ENCODE measurements at places on chromosomes 1 and 21.

GRCh38 chr1:239802275-239802674 is 289.4 kb upstream of the FMN2 start:
- DNase-seq: no peak

GRCh38 chr1:212118167-212118871 is 82.8 kb downstream of the DTL start:
- no peak for DNase-seq

DNA sequence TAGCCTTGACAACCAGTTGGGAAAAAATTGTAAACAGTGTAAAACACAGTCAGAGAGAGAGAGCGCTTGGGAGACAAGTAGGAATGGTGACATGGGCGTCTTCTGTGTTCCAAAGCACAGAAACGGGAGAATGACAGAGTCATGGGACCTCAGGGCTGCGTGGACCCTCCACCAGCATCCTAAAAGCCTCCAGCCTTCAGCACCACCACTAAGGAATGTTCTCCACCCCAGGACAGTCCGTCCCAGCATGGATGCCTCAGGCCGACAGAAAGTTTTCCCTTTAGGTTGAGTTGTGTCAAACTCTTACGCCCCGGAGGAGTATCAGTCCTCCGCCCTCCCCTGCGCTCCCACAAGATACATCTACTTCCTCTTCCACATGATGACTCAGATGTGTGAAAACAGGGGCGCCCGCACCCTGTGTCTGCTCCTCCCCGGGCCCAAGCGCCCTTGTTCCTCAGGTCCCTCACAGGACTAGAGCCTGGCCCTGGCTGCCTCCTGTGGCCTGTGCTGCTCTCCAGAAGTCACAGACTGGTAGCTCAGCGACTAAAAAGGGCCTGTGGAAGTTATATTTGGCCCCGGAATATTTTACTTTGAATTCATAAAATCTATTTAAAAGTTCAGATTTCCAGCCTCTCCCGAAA is 63.9 kb upstream of the EFHD2 start:
- DNase-seq: peak; percentile 68

DNA sequence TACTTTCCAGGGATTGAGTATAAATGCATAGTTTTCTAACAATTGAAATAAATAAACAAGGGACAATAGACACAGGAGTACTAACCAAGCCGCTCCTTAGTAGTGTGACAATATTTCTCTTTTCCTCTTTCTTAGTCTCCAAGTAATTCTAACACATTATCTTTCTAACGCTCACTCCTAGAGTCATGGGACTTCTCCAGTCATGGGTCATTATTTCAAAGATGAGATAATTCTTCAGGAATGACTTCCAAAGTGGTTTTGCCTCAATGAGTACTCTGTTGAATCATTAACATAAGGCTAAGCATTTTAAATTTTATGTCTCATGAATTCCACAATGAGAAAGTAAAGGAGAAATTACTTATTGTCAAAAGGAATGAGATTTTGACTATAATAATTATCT is 605.8 kb upstream of the ADAMTS5 start:
- no peak for DNase-seq

DNA sequence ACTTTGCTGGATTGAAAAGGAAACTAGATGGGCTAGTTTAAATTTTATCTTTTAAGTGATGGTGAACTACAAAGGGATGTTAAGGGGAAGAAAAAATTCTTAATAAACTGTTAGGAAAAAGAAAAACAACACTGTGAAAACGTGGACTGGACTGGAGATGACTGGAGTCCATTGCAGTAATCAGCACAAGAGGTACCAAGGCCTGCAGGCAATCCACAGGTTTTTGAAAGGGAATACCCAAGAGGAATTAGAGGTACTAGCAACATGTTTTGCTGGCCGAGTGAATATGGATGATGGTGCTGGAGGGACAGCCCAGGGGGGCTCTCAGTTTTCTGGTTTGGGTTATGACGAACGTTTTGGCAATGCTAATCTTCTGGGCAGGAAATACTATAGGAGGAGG is 39.0 kb upstream of the SLC30A10 start:
- DNase-seq: no peak

GRCh38 chr21:29313662-29314408 is 15.1 kb downstream of the BACH1 start:
- DNase-seq: no peak

- no peak for DNase-seq
Observed at GRCh38 chr1:219650880-219651279, 38.0 kb upstream of the ZC3H11B start.

- no peak for DNase-seq
Observed at GRCh38 chr21:40634141-40634540, 212.8 kb downstream of the DSCAM start.

- DNase-seq: no peak
Observed at GRCh38 chr1:77065693-77066342, 153.4 kb downstream of the PIGK start.

DNA sequence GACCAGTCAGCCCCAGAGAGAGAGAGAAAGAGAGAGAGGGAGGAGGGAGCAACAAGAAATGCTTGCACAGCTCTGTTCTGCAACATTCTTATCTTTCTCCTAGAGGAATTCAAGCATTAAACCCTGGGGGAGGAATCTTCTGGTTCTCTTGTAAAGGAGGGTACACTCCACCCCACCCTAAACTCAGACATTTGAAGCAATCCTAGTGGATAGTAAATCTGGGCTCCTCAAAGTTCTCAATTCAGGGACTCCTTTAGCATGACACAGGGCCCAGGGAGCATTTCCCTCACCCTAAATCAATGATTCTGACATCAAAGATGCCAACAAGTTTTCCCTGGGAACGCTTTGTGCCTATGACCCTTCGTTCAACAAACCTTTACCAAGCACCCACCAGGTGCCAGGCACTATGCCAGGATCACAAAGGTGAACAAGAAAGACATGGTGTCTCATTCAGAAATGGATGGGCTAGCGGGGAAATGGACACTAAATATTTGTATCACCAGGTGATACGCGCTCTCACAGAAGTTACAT is 11.9 kb upstream of the CAPN2 start:
- no peak for DNase-seq

DNA sequence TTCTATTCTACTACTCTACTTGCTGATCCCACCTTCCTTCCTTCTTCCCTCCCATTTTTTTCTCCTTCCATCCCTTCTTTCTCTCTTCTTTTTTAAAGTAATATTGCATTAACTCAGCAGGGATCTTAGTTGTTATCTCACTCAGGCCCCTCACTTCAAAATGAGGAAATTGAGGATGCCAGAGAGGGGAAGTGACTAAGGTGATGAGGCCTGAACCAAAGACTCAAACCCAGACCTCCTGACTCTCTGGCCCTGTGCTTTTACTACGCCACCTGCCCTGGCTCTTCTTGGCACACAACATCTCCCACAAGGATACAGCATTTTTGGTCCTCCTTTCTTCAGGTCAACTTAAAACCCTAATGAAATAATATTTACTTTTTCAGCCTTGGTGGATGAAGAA is 151.7 kb upstream of the ZNF648 start:
- no peak for DNase-seq

DNA sequence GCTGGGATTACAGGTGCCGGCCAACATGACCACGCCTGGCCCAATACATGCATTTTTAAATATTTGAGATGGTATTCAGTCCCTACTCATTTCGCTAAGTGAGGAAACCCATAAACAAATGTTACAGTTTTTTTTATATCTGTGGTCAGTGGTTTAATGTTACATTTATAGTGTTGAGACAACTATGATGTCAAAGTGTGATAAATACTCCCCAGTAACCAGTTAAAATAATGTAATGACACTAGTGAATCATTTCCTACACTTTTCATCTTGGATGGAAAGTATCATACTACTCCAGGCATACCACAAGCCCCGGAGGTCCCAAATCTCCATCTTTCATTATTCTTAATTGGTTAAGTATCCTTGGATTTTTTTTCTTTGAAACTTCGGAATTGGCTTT is 87.5 kb upstream of the KIF26B start:
- no peak for DNase-seq

DNA sequence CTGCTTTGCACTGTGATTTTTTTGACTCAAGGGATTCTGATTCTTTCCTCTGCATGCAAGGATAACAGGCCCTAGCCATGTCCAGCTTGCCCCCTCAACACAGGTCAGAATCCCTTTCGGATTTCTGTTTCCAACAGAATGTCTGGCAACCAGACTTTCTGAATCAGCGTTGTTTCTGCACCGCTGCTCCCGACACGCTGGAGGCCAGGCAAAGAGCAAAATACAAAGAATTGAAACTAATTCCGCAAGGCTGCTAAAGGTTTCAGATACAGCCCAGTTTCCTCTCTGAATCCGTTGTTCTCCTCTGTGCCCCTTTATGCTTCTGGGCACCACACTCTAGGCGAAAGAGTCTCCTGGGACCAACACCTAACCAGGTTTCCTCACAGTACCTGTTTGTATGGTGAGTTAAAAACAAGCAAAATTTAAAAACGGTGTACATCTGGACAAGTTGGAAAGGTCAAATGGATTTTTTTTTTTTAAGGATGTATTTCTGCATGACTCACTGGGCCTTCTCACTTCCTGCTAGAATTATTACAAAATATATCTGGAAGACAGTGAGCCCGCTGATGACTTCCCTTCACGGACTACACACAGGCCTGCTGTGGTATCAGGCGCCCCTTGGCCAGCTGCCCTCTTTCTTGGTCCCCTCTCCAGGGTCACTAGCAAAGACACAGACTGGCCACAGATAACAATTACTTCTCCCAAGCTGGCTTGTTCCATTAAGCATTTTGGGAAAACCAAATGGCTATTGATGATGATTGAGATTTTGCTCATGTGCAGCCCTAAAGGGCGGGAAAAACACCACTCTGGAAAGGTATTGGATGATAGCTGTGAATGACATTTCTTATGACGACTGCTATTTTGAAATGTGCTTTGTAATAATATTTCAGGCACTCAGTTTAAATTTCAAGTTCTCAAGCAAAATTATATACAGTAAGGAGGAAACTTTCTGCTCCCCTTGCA is 118.3 kb downstream of the TGFB2 start:
- no peak for DNase-seq

DNA sequence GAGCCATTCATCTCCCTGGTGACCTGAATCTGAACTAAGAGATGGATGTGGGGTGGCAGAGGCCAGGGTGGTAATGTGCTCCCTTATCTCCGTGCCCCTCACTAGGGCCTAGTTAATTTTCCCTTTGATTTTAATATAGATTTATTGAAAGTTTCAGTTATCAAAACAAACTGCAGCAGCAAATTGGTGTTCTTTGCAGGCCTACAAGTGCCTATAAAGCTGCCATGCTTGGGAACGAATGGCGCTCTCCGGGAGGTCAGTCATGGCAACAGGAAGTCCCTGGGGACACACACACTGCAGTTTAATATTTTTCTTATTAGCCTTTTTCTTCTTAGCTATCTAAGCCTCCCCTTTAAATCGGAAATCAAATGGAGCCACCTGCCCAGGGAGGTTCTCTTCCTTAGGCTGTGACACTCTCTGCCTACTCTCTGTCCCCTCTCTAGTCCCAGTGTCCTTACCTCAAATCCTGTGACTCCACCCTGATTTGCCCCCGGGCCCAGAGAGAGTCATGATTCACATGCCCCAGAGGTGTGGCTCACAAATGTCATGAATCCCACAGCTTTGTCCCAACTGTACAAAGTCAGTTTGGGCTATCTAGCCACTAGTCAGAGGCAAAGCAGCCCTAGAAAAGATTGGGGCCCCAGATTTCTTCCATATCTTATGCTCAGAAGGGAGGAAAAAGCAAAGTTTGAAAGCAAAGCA is 4.3 kb upstream of the ERI3 start:
- DNase-seq: no peak

GRCh38 chr1:33032126-33032869 is 4.4 kb downstream of the AK2 start:
- DNase-seq: no peak

DNA sequence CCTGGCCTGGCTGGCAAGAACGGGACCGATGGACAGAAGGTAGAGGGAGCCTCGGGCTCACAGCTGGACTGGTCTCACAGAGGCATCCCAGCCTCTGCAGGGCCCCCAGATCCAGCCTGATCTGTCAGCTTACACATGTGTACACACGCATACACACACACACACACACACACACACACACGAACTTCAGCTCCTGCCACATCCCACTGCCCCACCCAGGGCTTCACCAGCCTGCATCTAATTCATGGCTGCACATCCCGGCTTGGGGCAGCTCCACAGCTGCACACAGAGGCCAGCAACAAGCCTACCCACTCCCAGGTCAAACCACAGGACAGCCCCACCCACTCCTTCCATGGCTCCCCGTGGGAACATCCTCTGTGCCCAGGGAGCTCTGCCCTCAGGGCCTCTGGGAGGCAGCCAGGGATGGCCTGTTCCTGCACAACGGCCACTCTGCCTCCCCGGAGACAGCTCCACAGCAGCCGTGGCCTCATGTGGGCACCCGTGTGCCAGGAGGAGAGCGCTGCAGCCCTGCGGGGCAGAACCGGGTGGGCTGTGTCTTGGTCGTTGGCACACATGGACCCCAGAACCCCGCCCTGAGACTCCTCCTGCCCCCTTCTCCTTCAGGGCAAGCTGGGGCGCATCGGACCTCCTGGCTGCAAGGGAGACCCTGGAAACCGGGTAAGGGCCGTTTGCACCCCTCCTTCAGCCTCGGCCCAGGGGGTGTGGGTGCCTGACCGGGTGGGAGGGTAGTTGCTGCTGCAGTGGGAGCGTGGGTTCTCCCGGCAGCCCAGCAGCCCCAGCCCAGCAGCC is 19.1 kb downstream of the COL6A2 start:
- no peak for DNase-seq

DNA sequence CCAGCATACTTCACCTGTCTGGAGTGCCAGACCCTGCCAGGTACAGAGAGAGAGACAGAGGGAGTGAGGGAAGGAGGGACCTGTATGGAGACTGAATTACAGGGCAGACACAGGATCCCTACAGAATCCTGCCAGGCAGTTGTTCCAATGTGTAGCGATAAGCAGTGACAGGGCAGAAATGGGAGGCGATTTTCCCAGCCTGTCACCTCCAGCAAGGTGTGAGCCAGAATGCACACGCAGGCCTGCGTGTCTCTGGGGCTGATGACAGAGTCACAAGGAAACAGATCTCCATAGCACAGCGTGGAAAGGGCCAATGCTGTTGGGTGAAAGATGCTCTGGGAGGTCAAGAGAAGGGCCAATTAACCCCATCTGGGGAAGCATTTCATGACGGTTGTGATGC is 111.3 kb downstream of the HIVEP3 start:
- no peak for DNase-seq

- peak; percentile 73 for DNase-seq
Observed at GRCh38 chr1:231315887-231316286, 21.8 kb downstream of the EXOC8 start.

GRCh38 chr21:29958551-29958950 is 18.8 kb upstream of the GRIK1 start:
- DNase-seq: no peak

- DNase-seq: no peak
Observed at GRCh38 chr1:42978317-42979035, 19.8 kb upstream of the SLC2A1 start.

DNA sequence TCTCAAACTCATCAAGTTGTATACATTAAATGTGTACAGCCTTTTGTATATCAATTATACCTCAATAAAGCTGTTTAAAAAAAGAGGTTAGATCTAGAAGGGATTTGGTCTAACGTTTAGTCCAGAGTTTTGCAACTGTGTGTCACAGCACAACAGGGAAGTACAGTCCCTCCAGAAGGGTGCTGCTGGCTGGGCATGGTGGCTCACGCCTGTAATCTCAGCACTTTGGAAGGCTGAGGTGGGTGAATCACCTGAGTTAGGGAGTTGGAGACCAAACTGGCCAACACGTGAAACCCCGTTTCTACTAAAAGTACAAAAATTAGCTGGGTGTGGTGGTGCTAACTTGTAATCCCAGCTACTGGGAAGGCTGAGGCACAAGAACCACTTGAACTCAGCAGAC is 78.3 kb upstream of the HAO2 start:
- no peak for DNase-seq

- no peak for DNase-seq
Observed at GRCh38 chr1:113990961-113991360, 11.7 kb downstream of the OLFML3 start.
